NCI-H524 treated with DMSO at 0.1 percent for 48 hours (cell line): ENCODE measurements at places on chromosomes 7 and 10.

GRCh38 chr7:120996333-120996987 lies 7.9 kb downstream of the CPED1 start:
- no peak for DNase-seq

GRCh38 chr7:91019686-91020385 lies 244.4 kb upstream of the FZD1 start:
- DNase-seq, result no peak

DNA sequence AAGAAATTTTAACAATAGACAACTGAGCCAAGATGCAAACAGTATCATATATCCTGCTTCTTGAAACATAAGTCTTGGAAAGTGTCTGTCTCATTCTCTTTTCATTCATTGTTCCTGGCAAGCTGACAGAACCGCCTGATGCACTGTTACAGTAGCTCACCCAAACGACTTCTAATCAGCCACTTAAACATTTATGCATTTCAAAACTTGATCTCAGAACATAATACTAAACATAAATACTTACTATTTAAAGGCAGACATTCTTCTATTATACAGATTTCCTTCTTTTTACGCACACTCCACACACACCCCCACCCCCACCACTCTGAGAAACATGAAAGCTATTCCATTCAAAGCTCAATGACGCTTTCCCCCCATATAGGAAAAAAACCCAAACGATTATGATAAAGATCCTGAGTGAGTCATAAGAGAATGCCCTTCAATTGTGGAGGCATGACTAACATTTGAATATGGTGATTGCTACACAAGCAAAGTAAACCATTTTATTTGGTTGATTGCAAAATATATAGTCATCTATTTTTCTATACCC lies 30.5 kb downstream of the SHTN1 start:
- no peak for DNase-seq

GRCh38 chr7:4325732-4326131 lies 356.4 kb upstream of the FOXK1 start:
- DNase-seq, result no peak

DNA sequence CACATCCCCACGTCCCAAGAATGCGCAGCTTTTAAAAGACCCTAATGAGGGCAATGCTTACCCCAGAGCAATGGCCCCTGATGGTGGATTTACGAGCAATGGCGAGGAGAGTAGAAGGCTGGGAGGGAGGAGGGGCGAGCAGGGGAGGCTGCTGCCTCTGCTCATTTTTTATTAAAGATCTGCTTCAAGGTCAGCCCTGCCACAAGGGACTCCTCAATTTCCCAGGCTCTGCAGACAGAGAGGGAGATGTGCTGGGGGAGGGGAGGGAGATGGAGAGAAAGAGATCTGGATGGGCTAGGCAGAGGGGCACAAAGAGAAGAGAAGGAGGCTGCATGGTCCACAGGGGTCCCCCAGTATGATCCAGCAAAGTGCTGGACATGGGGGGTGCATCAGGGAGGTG lies 7.8 kb upstream of the SRRM3 start:
- no peak for DNase-seq

- no peak for DNase-seq
These were observed 18.9 kb downstream of the OTUD1 start for GRCh38 chr10:23457632-23458417.

DNA sequence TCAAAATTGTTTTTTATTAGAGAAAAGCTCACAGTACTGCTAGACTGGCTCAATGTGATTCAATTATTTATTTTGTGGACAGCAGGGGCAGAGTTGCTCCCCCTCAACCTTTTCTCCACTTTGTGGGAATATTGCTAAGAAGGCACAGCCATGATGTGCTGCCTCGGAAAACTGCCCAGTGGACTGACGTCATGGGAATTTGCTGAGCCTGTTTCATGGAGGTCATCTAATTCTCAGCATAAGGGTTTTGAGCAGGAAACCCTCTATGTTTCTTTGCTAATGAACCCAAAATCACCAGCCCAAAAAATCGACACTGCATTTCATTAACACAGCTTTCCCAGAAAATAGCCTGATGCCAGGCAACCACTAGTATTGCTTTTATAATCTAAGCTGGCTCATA lies 228.8 kb upstream of the FAM3C start:
- no peak for DNase-seq
